ENCODE measurements at places on chromosomes 13 and 19. TPM values are rescaled to one million over a fixed set of nuclear protein-coding genes. Genes with fewer than 3 reads are reported as not detected.

DNA sequence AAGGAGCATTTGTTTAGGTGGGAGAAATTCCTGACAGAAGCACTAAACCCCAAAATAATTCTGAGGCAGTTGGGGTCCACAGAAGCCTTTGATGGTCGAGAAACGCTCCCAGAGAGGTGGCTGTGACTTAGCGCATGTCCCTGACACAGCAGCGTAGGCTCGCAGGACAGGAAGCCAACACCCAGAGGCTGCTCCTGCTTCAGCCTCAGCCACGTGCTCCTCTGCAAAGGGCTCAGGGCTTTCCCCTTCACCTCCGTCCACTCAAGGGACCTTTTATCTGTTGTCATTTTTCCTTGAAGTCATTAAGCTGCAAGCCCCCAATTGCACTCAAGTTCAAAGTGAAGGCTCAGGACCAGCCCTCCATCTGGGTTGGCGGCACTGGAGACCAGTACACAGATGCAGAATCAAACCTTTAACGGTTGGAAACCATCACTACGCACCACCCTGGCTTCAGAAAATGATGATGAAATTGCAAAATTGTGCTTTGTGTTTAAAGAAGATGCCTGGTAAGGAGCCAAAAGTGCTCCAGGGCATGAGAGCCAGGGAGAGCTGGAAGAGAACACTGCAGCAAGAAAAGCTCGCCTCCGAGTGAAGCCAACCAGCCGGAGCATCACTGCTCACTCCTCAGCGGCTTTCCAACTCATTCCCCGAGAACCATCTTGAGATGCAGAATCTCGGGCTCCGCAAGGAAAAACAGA, 219.6 kb downstream of the RAP2A start:
- no peak overlapping the region for H3K4me3 ChIP-seq
- H3K27ac ChIP-seq, result no peak overlapping the region
- no peaks in the 10 kb centered on the region for H3K4me1 ChIP-seq
- H3K36me3 ChIP-seq, result no peaks in the 10 kb centered on the region
- peaks cover 4% of the 10 kb centered on the region for H3K27me3 ChIP-seq

- no peaks in the 10 kb centered on the region for H3K4me1 ChIP-seq
- no peak overlapping the region for H3K4me3 ChIP-seq
- no peak for DNase-seq
- H3K27ac ChIP-seq, result no peak overlapping the region
These were observed 14.2 kb upstream of the PNMA8C start for GRCh38 chr19:46442808-46443450.

Gene PSG6
- not detected for total RNA-seq

Gene MISP3
- 3.2 TPM for total RNA-seq

Gene NLRP4
- not detected for total RNA-seq

DNA sequence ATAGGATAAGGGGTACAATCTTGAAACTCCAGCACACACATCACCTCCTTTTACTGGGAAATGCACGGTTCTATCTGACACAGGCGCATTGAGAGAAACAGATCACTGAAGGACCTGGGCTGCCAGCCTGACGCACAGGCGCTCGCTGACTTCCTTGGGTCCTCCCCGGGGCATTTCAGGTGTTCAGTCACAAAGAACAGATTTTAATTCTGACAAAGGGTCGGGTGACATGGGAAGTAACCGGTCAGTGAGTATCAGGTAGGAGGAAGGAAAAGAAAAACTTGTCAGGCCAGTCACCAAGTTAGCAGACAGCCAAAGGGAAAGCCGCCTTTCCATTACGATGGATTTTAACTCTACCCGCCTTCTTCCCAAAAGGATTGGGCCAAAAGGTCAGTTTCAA, 39.6 kb downstream of the INSR start:
- no peaks in the 10 kb centered on the region for H3K27me3 ChIP-seq
